ENCODE measurements at places on chromosomes 4 and X.

GRCh38 chr4:122539861-122540465 lies 80.9 kb downstream of the IL21 start:
- DNase-seq = no peak

DNA sequence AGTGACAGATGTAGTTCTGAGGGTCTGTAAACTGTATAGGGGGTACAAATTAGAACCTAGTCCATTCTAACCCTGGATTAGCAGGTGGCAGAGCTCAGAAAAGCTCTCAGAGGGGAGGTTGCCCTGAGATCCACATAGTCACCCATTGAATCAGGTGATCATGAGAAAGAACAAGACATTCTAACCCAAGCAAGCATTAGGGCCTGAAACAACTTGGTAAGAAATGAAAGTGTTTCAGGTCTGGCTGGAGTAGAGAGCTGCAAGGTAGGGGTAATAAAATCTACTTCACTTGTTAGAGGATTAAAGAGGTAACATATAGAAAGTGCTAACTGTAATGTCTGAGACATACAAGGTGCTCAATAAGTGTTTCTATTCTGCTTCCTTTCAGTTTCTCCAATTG lies 8.8 kb upstream of the BMP2K start:
- DNase-seq = no peak

DNA sequence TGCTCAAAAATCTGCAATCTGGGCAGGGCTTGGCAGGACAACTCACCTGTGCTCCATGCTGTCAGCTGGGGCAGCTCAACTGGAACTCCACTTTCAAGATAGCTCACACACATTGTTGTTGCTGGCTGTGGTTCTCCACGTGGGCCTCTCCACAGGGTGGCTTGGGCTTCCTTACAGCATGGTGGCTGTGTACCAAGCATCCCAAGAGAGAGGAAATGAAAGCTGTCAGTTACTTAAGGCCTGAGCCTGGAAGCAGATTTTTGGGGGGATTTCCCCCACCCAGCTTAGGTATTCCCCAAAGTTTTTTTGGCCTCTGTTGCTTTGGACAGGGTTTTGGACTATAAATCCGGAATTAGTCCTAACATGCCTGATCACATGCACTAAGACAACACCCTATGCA lies 81.0 kb downstream of the BCOR start:
- DNase-seq = no peak

DNA sequence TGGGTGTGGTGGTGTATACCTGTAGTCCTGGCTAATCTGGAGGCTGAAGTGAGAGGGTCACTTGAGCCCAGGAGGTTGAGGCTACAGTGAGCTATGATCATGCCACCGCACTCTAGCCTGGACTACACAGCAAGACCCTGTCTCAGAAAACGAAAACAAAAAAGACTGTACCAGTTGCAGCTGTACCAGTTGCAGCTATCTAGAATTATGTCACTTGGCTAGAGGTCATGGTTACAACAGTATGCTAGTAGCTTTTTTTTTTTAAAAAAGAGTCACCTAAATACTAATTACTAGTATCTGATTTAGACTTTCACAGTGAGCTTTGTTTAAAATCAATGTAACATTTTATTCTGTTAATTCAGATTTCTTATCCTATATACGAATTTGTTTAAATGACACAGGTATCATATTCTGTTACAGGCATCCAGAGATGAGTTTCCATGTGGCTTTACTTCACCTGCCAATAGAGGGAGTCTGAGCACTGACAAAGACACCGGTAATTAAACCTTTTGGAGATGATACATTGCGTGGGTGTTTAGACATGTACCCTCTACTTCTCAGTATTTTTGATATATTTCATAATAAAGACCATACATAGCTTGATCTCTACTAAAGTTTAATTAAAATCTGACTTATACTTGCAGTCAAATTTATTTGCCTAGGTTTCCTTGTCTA lies 100.2 kb upstream of the IL13RA1 start:
- no peak for DNase-seq

All from right lobe of liver (tissue), 6 donors.